ENCODE measurements at places on chromosomes 13 and 19. TPM values are rescaled to one million over a fixed set of nuclear protein-coding genes. Genes with fewer than 3 reads are reported as not detected.

DNA sequence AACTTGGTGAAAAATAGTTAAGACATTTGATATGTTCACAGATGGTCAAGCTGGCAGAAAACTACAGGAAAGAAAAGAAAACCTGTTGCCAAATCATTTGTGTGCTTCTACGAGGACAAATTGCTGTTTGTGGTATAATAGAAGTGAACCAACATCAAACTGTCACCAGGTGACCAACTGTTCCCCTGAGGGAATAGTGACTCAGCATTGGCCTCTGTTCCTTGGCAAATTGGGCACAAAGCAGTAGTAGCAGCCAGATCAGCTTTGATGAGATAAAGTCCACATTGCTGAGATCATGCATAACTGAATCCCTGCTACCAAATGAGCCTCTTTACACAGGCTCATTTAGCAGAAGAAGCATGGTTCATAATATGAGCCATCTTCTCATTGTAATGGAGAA, 103.5 kb downstream of the POSTN start:
- no peak overlapping the region for H3K4me3 ChIP-seq
- no peaks in the 10 kb centered on the region for H3K36me3 ChIP-seq
- no peak overlapping the region for H3K27ac ChIP-seq
- no peak for DNase-seq

DNA sequence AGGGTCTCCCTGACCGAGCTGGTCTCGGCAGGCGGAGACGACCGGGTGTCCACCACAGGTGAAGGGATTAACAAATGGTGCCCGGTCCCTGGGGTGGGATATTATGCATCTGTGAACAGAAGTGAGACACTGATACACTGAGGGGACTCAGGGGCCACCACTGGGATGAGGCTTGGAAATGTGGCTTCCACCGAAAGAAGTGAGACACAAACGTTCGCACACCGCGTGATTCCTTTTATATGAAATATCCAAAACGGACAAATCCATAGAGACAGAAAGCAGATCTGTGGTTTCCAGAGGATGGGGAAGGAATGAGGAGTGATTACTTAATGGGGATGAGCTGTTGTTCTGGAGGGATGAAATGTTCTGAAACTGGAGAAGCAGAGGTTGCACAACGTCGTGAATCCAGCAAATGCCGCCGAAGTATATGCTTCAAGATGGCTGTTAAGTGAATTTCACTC, 47.5 kb downstream of the C13orf46 start:
- no peak overlapping the region for H3K4me3 ChIP-seq
- DNase-seq, result no peak
- H3K4me1 ChIP-seq, result no peaks in the 10 kb centered on the region
- peaks cover 7% of the 10 kb centered on the region for H3K27me3 ChIP-seq

DNA sequence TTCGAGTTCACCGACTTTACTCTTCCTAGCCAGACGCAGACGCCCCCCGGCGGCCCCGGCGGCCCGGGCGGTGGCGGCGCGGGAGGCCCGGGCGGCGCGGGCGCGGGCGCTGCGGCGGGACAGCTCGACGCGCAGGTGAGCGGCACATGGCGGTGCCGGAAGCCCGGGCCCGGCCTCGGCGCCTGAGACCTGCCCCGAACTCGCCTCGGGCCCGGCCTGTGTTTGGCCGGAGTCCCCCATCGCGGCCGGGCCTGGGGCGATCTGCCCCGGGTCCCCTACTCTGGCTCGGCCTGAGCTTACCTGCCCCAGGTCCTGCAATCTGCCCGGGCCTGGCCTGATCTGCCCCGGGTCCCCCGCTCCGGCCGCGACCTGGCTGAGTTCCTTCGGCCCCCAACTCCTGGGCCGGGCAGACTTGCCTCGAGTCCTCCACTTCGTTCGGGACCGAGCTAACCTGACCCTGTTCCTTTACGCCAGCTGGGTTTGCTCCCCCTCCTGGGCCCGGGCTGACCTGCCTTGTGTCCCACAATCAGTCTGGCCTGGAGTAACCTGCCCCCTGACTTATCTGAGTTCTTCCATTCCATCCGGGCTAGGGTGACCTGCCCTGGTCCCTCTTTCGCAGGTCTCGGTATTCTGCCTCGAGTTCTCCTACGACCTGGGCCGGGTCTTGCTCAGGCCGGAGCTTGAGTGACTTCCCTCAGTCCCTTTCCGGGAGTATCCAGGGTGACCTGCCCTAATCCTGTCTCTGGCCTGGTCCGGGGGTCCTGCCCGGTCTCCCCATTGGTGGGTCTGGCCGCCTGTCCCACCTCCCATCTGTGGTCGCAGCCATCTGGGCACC, 764 bp downstream of the UPF1 start:
- H3K36me3 ChIP-seq, result peaks cover 7% of the 10 kb centered on the region

DNA sequence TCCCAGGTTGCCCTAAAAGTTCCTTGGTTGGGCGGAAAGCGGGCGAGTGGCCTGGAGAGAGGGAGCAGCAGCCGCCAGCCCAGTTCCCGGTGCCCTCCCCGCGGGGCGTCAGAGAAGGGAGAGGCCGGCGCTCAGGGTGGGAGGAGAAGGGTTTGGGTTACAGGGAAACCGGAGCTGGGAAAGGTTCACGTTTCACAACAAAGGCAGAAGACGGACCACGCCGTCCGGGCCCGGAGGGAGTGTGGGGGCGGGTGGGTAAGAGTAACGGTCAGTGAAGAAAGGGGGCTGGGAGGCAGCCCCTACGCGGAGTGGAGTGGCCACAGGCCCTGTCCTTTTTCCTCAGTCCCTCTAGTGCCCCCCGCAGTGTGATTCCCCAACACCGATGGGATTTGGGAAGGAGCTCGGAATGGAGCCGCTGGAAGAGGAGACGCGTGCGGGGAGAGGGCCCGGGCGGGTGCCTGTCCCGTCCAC, 1.6 kb downstream of the SIX5 start:
- peak overlapping the region; percentile 93 for H3K27ac ChIP-seq
- H3K27me3 ChIP-seq, result no peaks in the 10 kb centered on the region
- no peak for DNase-seq
- H3K4me1 ChIP-seq, result peaks cover 21% of the 10 kb centered on the region
- H3K4me3 ChIP-seq, result peak overlapping the region; percentile 79

DPF1 gene
- total RNA-seq, result 4.9 TPM

All from progenitor cell of endocrine pancreas (in vitro differentiated cells).